ENCODE measurements at places on chromosomes 5 and 9. TPM values are rescaled to one million over a fixed set of nuclear protein-coding genes. Genes with fewer than 3 reads are reported as not detected.

GRCh38 chr9:80376180-80376579, 804.4 kb downstream of the TLE4 start:
- no peak for DNase-seq

DNA sequence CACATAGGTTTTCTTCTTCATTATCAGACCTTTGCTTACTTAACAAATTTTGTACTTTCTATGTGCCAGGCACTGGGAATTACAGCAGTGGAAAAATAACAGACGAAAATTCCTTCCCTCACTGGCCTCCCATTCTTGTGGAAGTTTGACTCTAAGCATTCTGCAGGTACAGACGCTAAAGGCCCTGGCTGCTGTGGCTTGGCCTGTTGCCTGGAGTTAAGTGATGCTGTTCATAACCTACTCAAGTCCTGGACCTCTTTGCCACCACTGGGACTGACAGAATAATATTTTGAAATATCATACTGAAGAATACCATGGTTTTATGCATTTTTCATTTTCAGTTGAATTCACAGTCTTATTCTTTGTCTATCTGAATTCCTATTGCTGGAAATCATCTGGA, 97.3 kb upstream of the SPATA31C2 start:
- DNase-seq, result no peak

DNA sequence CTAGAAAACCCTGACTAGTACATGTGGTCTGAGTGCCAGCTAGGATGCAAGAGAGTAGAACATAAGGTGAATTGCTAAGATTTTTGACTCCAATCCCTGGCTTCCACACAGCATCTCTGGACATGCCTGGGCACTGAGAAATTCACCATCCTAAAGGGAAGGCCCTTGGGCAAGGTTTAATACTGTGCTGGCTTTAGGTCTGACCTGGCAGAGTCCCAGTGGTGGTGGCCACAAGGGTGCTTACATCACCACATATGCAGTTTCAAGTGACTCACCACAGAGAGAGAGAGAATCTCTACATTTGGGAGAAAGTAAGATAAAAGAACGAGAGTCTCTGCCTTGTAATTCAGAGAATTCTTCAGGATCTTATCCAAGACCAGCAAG, 661.6 kb upstream of the C9orf72 start:
- DNase-seq, result no peak

GRCh38 chr5:133309984-133310621, 258.3 kb downstream of the HSPA4 start:
- no peak for DNase-seq

DNA sequence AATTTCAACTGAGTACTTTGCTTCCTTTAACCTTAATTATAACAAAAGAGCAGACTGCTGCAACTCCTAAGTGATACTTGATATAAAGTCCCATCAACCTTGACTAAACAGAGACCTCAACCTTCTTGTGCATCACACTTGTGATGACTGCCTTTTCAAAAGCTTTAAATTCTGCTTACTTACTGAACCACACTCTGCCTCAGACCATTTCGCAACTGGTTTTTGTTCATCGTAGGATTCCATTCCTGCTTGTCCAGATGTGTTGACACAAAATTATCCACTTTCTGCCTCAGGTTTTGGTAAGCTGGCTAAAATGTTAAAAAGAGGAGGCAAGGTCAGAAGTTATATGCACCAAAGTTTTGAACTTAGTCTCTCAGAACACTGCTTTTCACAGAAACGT, 3.5 kb downstream of the BOD1 start:
- no peak for DNase-seq

DNA sequence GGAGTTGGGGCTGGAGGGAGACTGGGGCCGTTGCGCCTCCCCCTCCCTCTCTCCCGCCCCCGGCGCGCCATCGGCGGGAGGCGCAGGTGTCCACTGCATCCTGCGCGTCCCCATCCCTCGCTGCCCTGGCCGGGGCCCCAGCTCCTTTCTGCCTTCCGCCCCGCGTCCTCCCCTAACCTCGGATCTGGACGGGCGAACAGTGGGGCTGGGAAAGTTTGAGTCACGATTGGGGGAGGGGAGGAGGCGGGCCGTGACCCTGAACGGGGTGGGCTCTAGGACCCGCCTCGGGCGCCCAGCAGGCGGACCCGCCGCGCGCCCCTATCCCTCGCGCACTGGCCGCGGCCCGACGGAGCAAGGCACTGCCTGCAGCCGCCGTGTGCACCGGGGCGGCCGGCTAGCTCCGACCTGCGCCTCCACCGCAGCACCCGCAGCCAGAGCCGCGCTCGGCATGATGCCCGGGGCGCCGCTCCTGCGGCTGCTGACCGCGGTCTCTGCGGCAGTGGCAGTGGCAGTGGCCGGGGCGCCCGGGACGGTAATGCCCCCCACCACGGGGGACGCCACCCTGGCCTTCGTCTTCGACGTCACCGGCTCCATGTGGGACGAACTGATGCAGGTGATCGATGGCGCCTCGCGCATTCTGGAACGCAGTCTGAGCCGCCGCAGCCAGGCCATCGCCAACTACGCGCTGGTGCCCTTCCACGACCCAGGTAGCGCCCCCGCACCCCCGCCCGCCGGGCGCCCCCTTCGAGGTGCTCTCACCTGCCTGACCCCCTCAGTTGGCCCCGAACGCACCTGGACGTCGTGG, at the start of gene HMCN2:
HMCN2 (plus strand) TSS at position 330 of the 805 bp plus-strand sequence; CDS start at position 449, 119 bp downstream.
- peak; percentile 17 for DNase-seq

DNA sequence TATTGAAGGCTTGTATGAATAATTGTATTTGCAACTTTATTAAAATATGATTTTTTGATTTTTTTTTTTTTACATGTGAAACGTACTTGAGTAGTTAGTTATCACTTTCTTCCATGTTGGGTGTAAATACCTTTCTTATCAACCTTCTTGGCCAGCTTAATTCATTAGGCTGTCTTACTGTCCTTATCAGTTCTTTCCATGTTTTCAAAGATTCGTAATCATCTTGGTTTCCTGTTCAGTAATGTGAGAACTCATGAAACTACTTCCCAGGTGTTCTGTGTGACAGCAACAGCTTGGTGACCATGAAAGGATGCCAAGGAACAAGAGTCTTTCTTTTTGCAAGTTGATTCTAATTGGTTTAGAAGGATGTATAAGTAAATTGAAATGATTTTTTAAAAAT, 100.0 kb downstream of the ADGRV1 start:
- no peak for DNase-seq

DNA sequence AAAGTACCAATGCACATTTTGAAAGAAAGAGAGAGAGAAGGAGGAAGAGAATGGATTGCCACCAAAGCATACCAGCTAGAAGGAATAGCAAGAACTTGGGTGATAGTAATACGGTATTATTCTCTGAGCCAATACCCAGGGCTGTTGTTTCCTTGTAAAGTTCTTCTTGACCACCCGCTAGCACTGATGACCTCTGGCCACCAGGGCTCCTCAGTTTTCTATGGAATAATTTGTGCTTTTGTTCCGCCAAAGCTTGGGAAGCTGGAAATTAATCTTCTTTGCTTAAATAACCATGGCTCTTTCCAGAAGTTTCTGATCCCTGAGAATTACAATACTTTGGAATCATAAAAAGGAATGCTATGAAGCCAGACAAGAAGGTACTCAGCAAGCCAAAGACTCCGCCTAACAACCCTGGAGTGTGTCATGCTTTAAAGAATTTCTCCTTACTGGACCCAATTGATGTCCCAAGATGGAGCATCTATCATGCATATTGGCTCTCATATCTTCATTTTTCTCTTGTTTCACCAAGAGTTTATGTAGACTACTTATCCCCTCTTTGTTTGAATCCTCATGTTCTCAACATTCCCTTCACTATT, 29.8 kb downstream of the OR2K2 start:
- DNase-seq, result no peak

DNA sequence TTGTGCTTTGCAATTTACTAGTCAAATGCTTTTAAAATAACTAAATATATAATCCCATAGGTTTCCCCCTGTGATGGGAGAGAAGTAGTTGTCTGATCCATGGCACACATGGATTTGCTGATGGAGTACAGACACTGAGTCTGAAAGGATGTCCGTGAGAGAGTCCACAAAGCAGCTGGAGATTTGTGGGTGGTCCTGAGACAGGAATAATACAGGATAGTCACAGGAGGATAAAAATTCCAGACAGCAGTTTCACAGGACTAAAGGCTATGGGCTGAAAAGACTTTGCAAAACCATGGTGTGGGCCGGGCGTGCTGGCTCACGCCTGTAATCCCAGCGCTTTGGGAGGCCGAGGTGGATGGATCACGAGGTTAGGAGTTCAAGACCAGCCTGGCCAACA, 58.7 kb upstream of the ZFR start:
- no peak for DNase-seq

DNA sequence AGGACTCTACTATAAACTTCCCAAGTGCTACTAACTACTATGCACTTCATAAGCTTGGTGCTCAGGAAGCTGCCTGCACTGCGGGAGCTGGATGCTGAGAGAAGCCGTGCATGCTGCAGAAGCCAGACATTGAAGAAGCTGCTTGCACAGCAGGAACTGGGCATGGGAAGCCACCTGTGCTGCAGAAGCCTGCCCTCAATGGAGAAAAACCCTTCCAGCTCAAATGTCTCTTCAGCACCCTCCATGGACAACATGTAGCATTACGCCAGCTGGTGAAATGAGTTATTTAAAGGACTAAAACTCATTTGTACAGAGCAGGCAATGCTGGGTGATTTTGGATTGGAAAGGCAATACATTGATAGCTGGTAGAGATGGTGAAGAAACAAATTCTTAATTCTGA, 247.2 kb downstream of the KIF4B start:
- no peak for DNase-seq

- DNase-seq, result no peak
These were observed 461.4 kb downstream of the ZNF608 start for GRCh38 chr5:124285071-124285470.

GRCh38 chr5:140131967-140132409, 6.3 kb downstream of the IGIP start:
- peak; percentile 95 for DNase-seq

GRCh38 chr9:129383019-129383560, 205.0 kb upstream of the IER5L start:
- no peak for DNase-seq

- DNase-seq, result no peak
These were observed 72.9 kb downstream of the ECPAS start for GRCh38 chr9:111411266-111411665.

DNA sequence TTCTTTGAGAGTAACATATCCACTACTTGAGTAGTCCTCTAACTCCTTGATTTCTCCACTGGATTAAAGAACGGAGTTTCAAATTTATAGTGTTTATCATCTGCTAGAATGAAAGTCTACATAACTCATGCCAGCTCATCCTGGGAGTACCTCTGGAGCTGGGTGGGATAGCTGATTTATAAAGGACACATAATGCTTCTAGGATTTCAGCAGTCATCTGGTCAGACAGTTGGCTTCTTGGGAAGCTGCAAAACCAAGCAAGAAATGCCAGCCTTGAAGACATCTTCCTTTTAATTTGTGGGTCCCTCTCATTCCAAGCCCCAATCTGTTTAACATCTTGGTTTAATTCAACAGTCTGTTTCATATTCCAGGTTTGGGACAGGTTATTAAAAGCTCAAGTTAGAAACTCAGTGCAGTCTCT, 3.2 kb downstream of the GALNT10 start:
- DNase-seq, result no peak

DNA sequence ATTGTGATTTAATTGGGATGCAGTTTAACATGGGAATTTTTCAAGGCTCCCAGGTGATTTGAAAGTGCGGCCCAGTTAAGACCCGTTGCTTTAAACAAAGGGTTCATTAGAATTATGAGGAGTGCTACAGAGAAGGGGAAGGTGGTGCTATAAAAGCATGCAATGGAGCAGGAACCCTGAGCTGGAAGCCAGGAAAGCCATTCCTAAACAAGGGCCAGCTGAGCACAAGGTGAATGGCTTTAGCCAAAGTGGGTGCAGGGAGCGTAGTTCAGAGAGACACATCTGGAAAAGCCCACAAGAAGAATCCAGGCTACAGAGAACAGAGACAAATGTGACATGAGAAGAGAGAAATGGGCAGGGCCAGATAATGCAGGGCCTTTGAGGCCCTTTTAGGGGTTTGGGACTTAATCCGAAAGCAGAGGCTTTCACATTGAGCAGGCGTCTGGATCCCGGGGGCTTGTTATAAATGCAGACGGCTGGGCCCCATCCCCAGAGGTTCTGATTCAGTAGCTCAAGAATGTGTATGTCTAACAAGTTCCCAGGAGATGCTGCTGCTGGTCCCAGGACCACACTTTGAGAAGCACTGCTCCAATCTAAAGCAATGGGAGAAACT, 138.1 kb upstream of the WWC1 start:
- DNase-seq, result no peak

Gene CAST
- 136 TPM for total RNA-seq

Gene PDLIM4
- 130 TPM for total RNA-seq

Gene TPPP
- not detected for total RNA-seq

Gene RNF183
- total RNA-seq, result not detected

Gene DPYSL3
- total RNA-seq, result 90.7 TPM

Gene SOHLH1
- total RNA-seq, result not detected

Gene FAF2
- 48.8 TPM for total RNA-seq

Gene TPM2
- total RNA-seq, result 3,667 TPM

Gene CDH9
- not detected for total RNA-seq

Gene IL17B
- not detected for total RNA-seq

Gene COL27A1
- 1.1 TPM for total RNA-seq
